Stimulated activated naive B cell treated with anti-CD40 and anti-IgM and Interleukin-4, amounts not matched to agents 10 μg/mL and 1 μg/mL and 100 μg/mL, for 72 hours (primary cell): ENCODE measurements at places on chromosomes 3 and 15.

DNA sequence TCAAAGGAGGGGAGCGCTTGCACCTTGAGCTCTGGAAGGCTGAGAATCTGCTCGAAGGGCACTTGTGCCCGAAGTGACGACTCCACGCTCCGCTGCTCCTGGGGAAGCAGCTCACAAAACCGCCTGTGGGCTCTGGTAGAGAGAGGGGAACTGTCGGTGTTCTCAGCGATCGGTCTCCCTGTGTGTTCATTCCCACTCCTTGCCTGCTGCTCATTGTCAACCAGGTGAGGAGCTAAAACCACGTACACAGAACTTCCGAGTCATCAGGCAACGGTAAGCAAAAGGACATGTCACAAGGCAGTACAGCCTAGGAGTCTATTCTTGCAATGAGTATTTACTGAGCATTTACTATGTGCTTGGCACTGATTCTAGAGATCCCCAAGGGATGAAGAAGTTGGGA, 1.5 kb downstream of the CIB1 start:
- no peak for DNase-seq

DNA sequence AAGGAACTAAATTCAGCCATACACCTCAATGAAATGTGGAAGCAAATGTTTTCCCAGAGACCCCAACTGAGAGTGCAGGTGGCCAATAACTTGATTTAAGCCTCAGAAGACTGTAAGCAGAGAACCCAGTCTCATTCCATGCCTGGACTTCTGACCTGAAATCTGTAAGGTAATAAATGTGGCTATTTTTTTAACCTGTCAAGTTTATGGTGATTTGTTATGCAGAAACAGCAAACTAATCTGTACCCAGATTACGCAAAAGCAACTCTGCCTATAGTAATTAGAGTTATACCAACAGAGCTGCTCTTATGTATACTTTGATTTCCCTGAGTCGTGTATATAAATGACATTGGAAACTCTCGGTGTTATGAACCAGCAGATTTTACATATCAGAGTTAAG, 534.0 kb upstream of the NAALADL2 start:
- DNase-seq, result no peak

DNA sequence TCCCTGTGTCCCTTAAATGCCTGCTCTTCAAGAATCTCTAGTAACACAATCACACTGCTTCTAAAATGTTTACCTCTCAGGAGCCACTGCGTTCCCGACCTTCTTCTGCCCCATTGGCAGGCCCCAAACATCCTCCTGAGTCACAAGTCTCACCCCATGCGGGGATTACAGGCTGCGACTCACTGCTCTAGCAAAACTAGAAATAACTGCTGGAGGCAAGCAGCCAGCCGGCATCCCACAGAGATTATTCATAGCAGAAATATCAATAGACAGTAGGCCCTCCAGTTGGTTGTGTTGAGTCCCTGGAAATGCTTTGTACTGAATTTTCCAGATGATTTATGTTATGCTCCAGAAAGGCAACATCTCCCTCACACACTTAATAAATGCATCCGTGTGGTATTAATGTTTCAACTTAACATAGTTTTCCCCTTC, 64.8 kb downstream of the RFTN1 start:
- no peak for DNase-seq

DNA sequence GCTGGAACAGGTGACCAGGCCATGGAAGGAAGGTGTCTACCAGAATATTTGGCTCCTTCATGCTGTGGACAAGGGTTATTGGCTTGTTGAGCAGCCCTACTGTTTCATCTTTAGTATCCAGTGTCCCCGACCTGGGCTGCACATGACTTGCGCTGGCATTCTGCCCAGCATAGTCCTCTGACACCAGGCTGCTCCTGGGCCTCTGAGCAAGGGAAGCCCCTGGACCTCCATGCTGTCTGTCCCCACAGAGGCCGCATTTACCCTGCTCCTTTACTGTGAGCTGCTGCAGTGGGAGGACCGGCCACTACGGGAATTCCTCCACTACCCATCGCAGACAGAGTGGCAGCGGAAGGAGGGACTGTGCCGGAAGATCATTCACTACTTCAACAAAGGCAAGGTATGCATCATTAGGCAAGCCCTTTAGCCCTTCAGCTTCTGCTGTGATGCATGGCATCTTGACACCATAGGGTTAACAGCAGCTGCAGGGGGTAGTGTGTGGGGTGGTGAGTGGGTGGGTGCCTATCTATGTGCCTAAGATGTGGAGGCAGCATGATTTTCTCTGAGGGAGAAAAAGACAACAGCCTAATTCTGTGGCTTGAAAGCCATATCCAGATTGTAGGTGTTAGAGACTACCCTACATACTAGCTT, 44.0 kb upstream of the MANF start:
- DNase-seq, result no peak

DNA sequence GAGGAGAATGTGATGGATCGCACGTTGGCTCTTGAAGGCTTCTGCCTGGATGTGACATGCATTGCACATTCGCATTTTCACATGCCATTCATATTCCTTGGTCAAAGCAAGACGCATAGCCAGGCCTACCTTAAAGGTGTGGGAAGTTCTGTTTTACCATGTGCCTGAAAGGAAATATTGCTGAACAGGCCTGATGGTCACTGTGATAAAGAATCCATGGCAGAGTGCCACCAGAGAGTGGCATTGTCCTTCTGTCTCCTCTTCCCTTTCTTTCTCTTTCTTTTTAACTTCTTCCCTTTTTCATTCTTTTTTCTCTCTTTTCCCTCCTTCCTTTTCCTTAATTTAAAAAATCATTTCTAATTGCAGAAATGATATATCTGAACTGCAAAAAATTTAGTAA, 15.9 kb upstream of the MITF start:
- no peak for DNase-seq

- DNase-seq, result no peak
Observed at GRCh38 chr15:56805466-56806147, 72.3 kb upstream of the ZNF280D start.
